ENCODE measurements at places on chromosomes 2 and 18.
A peak's percentile ranks its signal among the peaks of the same experiment; 100 is the strongest.

GRCh38 chr2:105460048-105460732 is 61.3 kb upstream of the FHL2 start:
- no peak for DNase-seq

- DNase-seq: peak; percentile 78
Measured at GRCh38 chr2:8684540-8684877, 2.7 kb downstream of the ID2 start.

GRCh38 chr18:3995476-3996102 is 459.5 kb downstream of the DLGAP1 start:
- DNase-seq: peak; percentile 78

- DNase-seq: no peak
Measured at GRCh38 chr18:63112706-63113105, 206.9 kb downstream of the BCL2 start.

- no peak for DNase-seq
Measured at GRCh38 chr2:133377021-133377481, 191.2 kb downstream of the NCKAP5 start.

DNA sequence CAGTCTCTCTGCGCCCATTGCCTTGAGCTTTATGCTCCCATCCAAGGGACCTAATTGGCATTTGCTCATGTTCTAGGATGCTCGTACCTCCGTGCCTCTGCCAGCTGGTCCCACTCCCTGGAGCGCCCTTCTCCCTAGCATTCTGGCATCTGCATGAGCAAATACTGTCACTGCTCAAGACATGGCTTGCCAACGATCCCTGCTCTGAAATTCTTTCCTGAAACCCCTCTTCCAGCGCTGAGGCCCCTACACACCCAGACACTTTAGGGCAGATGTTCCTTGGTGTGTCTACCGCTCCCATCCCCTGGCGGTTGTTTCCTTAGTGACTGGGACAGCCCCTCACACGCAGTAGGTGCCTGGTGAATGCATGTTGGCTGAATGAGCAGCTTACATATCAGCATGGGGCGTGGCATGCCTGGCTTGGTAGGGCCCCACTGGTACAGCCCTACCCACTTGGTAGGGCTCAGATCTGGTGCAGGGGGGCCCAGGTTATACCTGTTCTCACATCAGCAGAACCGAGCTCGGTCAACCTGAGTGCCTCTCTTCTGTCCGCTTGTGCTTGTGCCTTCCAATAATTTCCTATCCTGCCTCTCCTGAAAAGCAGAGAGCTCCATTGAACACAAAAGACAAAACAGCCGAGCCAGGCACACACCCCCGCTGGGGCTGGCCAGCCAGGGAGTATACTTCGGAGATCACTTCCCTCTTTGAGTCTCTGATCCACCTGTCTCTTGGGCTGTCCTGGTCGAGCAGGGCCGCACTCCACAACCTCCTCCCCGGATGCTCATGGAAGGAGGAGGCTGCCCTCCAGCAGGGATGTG is 59.2 kb downstream of the INHBB start:
- no peak for DNase-seq

- DNase-seq: no peak
Measured at GRCh38 chr18:48777744-48778116, 173.0 kb downstream of the SMAD7 start.

DNA sequence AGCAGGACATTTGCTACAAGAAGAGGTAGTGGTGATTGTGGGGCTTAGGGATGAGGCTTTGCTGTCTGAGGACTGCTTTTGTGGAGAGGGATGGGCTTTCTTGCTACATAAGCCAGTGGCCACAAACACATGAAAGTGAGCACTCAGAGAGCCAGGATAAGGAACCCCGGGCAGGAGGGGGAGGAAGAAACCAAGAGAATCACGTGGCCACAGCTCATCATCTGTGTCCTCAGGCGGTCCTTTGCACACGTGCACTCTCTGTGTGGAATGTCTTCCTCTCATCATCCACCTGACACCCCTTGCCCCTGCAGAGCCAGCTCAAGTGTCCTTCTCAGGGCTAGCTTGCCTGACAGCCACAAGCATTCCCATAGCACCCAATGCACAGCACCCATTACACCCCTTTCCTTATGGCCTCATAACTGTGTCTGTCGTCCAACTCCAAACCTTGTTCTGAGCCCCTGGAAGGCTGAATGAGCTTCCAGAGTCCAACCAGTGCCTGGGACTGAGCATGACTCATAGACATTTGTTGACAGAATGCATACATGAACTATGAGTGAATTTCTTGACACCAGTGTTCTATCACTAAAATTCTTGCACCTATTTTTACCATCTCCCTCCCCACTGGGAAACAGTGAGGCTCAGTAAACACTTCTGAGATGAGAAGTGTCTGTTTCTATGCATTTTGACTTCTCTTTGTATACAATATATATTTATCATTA is 398.3 kb downstream of the ALK start:
- no peak for DNase-seq

DNA sequence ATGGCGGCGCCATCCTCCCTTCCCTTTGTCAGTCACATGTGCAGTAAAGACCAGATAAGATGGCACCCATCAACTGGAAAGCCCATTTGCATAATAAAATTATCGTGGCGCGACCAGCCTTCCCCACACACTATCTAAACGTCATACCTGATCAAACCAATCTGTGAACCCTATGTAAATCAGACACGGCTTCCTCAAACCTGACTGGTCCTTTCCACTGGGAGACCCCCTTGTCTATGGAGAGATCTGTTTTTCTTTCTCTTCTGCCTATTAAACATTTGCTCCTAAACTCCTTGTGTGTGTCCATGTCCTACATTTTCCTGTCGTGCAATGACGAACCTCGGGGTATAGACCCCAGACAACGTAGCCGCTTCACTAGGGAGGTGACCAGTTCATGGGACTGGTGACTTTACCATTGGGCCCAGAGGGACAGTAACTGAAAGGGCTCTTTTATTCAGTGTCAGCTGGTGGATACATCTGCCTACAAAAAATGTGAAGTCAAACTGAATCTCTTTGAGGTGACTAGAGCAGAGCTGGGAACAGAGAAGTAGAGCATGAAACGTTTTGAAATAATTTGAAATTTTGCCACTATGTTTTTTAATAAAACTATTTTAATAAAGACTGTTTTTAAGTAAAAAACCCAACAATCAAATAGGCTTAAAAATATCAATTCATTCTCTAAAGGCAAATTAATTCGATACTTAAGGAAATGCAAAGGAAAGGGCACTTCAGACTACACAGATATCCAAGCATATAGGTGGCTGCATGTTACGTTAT is 87.5 kb downstream of the SOCS6 start:
- DNase-seq: no peak

DNA sequence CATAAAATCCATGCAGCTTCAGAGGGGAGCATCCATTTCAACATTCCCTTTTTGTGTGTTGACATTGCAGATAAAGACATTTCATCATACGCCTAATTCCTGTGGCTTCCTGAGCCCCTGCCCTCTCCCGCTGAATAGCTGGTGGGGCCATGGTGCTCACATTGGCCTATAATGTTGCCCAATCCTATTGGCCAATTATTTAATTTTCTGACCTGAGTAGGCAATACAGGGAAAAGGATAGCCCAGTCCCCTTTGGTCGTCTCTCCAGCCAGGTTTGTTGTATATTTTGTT is 163.8 kb upstream of the MYCN start:
- DNase-seq: no peak

GRCh38 chr18:21203126-21203525 is 38.9 kb upstream of the GREB1L start:
- peak; percentile 6 for DNase-seq

DNA sequence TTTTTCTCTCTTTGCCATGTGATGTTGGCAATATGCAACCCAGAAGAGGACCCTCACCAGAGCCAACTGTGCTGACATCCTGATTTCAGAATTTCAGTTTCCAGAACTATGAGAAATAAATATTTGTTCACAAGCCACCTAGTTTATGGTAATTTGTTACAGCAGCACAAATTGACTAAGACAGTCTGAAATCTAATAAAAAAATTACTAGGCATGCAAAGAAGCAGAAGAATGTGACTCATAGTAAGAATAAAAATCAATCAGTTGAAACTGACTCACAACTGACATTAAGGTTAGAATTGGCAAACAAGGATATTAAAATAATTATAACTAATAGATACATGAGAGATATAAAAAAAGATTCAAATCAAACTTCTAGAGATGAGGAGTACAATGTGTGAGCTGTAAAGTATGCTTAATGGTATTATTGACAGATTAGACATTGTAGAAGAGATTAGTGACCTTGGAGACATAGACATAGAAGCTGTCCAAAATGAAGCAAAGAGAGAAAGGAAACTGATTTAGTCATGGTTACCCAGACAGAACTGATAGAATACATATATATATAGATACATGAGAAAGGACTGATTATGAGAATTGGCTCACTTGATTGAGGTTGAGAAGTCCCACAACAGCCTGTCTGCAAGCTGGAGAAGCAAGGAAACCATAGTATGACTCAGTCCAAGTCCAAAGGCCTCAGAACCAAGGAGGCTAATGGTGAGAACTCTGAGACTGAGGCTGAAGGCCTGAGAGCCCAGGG is 27.8 kb upstream of the TTC39C start:
- no peak for DNase-seq

DNA sequence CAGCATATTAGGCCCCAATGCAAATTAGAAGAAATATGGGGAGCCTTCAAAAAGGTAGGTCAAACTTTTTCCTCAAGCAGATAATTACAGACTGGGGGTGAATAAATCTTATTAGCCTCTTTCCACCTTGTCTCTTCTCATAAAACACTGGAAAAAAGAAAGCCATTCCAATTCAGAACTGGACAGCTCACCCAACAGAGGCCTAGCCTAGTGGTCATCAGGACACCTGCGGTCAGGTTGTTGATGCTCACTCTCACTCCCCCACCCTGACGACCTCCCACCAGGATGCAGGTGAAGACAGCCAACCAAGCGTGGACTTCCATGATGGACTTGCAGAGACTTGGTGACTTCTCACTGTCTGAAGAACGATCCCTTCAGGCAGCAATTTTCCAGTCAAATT is 207.1 kb downstream of the ALK start:
- DNase-seq: no peak

- DNase-seq: no peak
Measured at GRCh38 chr18:73752965-73753364, 394.7 kb downstream of the FBXO15 start.

- DNase-seq: no peak
Measured at GRCh38 chr2:73295751-73296400, 2.5 kb upstream of the EGR4 start.

GRCh38 chr2:501130-501529 is 176.1 kb downstream of the TMEM18 start:
- DNase-seq: no peak

- no peak for DNase-seq
Measured at GRCh38 chr2:55811048-55811447, 112.5 kb downstream of the EFEMP1 start.

GRCh38 chr2:236998236-236998635 is 87.5 kb upstream of the COPS8 start:
- DNase-seq: no peak

GRCh38 chr2:39837856-39838453 is 58.9 kb upstream of the THUMPD2 start:
- DNase-seq: no peak

DNA sequence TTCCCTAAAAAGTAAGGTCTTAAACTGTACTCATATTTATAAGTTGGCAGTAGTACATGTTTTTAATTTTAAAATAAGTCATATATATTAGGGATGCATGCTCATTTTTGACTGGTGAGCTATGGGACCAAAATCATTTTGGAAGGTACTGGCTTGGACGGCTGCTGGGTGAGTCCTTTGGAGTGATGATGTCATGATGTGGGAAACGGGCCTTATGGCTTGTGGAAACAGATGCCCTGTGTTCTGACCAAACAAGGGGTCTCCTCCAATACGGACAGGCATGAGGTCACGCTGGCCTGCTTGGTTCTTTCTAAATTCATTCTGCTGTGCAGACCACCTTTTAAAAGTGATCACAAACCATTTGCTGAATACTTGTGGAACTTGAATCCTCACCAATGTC is 109.2 kb upstream of the MGAT5 start:
- DNase-seq: no peak
